Activated CD8-positive, alpha-beta memory T cell treated with anti-CD3 and anti-CD28 coated beads for 1 hour (primary cell): ENCODE measurements at places on chromosomes 7 and 10.

GRCh38 chr7:91974066-91974465 lies 33.4 kb downstream of the AKAP9 start:
- DNase-seq, result no peak

DNA sequence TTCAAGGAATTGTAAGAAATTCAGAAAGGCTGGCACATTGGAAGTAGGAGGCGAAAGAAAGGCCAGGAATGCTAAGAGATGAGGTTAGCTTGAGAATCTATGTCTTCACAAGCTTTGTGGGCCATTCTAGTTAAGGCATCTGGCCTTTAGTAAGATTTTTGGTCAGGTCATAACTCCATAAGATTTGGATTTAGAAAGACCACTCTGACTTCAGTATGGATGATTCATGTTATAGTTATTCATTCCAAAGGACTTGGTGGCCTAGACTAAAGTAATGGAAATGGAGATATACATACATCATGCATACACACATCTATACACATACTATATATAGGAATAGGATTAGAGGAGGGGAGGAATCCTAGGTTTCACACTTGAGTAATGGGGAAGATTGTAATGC lies 77.5 kb downstream of the SEPTIN7 start:
- no peak for DNase-seq

DNA sequence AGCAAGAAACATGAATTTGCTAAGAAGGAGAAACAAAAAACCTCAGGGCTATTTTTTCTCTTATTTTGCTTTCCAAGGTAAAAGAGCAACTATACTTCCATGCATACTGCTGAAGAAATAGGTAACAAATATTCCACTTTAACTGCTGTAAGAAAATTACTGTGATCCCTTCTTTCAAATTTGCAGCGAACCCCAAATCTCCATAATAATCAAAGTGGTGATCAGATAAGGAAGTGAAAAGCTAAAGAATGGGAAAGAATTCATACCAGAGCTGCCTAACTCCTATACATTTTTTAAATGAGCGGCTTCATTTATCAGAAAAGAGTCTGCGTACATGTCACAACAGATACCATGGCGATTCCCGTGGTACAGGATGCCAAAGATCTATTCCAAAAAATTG lies 7.2 kb downstream of the SGCE start:
- DNase-seq, result no peak

- no peak for DNase-seq
Measured at GRCh38 chr7:143436325-143436946, 6.8 kb upstream of the TAS2R60 start.
